Hepatocyte (in vitro differentiated cells): ENCODE measurements at places on chromosomes 2 and 18.

DNA sequence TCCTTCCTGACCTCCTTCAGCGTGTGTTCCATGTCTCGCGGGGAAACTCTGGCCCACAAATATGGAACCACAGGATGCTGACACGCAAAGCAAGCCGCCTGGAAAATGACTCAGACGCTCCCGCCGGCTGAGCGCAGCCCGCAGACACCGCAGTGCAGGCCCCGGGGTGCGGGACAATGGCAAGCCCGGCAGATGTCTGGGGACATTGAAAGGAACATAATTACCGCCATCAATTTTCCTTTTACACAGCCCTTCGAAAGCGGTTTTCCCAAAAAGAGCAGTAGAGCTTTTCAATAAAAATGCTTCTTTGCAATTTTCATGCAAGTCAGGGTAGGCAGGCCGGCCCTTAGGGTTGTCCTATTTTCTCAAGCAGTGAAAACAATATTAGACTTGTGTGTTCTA lies 159.2 kb upstream of the SH3BP4 start:
- DNase-seq: no peak

- DNase-seq: no peak
These were observed 208.9 kb upstream of the HDAC4 start for GRCh38 chr2:239609607-239610310.

DNA sequence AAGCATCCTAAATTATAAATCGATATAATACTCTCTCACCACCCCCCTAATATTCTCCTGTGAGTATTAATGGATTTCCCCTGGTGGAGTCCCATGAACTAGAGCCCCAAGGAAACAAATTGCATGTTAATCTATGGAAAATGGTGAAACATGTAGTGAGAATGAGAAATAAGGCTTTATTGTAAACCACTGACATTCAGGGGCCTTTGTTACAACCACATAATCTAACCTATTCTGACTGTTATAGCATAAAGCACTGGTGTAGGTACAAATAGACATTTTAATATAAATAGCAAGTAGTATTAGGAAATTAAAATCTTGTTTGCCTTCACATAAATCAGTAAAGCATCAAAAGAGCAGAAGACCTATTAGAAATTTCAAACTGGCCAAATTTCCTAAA lies 65.3 kb upstream of the TLK1 start:
- no peak for DNase-seq

DNA sequence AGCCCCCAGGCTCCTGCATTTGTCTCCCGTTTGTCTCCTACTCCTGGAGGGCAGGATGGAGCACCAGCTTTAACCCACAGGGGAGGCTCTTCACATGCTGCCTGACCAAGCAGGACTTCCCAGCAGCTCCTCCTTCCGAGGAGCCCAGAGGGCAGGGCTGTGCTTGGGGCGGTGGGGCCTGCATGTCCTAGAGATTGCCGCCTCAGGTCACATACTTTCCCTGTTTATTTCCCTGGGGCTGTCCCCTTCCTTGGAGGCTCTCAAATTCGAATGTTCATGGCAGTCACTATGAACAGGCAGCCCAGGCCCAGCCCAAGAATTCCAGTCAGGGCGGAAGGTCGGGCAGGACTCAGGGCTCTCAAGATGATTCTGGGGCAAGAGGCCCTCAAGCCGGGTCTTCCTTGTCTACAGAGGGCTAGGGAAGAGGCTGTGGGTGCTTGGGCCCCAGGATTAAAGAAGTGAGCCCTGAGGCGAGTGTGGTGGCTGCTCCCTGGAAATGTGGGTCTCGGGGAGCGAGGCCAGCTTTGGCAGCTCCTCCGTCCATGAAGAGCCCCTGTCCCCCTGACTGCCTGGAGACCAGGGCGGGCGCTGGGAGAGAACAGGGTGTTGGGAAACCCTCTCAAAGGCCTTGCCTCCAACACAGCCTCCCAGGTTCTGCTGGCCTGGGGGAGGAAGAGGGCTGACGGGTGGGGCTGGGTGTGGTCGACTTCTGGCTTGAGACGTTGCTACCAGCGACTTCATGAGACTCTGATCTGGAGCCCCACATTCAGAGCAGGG lies 48.9 kb upstream of the HPCAL1 start:
- no peak for DNase-seq

DNA sequence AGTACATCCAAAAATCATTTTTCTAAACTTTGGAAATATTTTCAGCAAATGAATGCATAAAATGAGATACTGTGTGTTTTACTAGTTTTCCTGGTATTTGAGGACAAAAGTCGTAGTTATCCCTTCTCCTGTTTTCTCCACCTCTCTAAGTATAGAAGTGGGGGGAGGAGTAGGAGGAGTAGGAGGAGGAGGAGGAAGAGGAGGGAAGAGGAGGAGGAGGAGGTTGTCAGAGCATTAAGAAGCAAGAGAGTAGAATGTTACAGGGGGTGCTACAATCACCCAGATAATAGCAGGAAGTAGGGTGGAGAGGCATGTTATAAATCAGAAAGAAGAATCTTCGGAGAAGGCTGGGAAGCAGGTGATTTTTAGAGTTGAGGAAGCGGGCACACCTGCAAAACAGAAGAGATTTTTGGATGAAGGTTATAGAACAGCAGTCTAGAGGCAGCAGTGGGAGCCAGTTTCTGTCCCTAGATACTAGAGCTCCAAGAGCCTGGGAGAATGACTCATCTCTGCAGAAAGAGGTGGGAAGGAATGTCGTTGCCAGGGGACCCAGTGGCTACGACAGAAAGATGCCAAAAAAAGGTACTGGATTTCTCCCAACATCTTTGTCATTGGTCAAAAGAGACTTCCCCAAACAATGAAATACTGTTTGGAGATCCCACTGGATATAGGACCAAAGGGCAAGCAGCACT lies 44.2 kb upstream of the AQP4 start:
- DNase-seq: no peak

DNA sequence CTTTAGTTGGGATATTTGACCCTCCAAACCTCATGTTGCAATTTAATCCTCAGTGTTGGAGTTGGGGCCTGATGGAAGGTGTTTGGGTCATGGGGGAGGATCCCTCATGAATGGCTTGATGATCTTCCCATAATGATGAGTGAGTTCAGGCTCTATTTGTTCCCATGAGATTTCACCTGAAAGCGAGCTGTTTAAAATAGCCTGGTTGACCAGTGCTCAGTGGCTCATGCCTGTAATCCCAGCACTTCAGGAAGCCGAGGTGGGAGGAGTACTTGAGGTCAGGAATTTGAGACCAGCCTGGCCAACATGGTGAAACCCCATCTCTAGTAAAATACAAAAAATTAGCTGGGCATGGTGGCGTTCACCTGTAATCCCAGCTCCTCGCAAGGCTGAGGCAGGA lies 14.9 kb upstream of the PSME4 start:
- no peak for DNase-seq

GRCh38 chr2:63488118-63488713 lies 100.1 kb downstream of the WDPCP start:
- peak; percentile 50 for DNase-seq

DNA sequence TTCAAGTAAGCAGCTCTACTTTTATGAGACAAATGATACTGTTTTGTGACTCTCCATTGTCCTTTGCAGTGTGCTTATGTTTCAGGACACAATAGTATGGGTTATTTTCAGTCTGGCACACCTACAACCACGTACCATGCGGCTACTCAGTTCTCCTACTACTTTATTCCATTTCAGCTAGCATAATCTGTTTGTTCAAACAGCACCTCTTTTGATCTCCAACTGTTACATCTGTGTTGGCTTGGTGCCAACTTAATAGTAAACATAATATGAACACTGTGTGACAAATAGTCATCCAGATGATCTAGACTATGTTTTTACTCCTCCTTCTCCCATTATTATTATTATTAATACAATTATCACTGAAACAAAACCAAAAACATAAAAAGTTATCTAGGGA lies 40.5 kb downstream of the MYO3B start:
- no peak for DNase-seq

GRCh38 chr2:10257500-10258147 lies 45.1 kb upstream of the HPCAL1 start:
- no peak for DNase-seq

DNA sequence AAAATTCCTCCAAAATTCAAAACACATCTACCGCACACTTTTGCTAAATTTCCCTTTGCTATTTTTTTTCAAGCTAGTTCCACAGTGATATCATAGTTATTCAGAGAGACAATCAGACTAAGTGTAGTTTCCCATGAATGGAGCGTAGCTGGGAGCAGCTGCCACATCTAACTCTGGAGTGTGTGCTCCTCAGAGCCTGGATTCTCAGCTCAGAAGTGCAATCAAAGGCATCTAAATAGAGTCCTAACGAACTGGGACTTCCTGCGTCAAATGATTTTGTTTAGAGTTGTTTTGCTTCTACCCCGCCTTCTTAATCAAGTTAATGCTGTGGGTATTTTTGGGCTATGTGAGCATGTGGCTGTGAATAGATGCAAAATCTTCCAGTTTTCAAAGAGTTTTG lies 160.3 kb downstream of the TMEM18 start:
- no peak for DNase-seq

- DNase-seq: no peak
These were observed 330.4 kb downstream of the SLC4A3 start for GRCh38 chr2:219957820-219958219.

DNA sequence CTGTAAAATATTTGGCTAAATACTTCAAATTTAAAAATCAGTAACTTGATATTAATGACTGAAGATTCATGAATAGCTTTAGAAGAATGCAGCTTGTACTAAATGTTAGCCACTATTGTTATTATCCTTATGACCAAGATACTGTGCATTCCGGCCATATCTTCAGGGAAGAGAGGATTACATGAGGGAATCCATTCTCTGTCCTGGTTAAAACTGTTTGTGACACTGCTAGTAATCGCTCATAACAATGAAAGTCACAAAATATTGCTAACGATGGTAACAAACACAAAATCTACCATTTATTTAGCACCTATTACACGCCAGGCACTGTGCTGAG lies 217.7 kb downstream of the PRKCE start:
- no peak for DNase-seq

GRCh38 chr2:240812301-240812680 lies 7.7 kb downstream of the KIF1A start:
- no peak for DNase-seq

GRCh38 chr2:156380117-156380645 lies 47.7 kb upstream of the NR4A2 start:
- no peak for DNase-seq

DNA sequence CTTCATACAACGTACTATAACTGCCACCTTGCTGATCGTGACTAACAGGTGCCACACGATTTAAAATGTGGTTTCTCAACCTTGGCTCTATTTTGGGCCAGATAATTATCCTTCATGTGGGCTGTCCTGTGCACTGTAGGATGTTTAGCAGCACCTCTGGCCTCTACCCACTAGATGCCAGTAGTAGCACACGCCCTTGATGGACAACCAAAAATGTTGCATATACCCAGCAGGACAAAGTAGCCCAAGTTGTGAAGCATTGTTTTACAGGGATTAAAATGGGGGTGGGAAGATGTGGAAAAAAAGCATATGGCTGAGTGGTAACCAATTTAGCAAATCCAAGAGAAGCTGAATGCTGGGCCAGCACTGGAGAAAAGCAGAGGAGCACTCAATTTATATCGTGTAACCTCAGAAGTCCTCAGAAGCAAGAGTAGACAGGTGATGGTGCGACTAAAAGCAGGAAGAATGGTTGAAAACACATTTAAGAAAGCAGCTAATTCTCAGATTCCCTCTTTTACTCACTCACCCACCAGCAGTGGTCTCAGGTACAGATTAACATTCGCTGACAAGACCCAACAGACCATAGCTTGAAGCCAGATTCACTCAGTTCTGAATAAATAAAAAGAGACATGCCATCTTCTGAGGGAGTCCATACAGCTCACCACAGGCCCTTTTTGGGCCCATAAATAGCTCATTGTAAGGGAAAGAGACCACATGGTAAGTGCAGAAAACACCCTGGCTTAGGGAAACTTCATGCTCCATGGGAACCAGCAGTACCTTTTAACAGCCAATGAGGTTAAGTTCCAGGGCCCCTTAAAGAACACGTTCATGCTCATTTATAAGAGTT lies 50.6 kb downstream of the RAPH1 start:
- no peak for DNase-seq

GRCh38 chr2:47293976-47294375 lies 109.0 kb upstream of the MSH2 start:
- DNase-seq: no peak

DNA sequence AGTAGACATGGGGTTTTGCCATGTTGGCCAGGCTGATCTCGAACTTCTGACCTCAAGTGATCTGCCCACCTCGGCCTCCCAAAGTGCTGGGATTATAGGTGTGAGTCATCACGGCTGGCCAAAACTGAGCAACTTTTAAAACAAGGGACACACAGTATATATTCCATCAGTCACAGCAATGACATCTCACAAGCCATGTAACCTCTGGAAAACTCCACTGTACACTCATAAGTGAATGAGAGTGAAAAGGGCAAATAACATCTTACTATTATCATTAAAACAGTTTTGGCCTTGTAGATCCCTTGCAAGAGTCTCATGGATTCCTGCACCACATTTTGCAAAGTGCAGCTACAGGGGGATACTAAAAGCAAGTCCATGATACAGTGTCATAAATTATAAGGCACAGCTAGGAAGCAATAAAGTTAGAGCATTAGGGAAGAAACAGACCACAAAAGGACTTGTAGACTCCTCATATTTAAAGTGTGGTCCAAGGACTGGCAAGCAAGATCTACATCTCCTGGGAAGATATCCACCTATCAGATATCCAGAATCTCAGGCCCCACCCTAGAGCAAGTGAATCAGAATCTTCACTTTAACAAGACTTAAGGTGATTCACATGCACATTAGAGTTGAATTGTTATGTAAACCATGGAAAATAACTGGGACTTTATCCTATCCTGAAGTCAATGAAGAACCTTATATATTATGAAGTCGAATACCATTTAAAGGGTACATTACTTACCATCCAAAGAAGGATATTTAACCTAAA lies 5.7 kb downstream of the SMC6 start:
- DNase-seq: no peak

DNA sequence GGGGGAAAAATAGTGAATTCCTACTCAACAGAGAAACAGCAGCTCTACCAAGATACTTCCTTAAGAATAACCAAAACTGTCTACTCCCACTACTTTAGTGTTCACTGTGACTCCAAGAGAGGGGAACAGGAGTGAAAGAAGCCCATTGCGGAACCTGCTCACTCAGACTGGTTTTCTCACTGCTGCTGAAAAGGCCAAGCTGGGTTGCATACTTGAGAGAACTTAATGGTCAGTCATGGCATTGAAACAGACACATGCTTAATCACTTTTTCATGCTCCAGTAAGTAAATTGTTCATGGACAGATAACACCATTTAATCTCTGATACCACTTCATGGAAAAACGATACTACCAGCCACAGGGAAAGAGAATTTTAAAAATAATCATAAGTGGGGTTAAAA lies 35.7 kb upstream of the SLC8A1 start:
- no peak for DNase-seq
